NCI-H524 treated with DMSO at 0.1 percent for 48 hours (cell line): ENCODE measurements at places on chromosomes 5 and 9.

DNA sequence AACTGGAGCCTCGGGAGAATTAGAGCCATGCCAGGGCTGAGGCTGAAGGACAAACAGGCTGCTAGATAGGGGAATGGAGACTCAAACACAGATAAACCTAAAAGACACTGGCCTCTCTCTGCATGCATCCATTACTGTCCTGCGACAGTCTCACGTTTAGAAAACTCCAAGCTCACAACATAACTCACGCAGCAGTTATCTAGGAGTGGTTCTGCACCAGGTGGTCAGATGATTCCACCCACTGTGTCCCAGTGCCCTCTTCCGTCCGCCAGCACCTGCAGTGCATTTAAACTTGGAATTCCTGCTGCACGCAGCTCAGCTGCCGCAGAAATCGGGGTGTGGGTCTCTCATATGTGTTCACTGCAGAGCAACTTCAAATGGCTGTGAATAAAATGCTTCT is 272.6 kb upstream of the IRX2 start:
- DNase-seq, result no peak

DNA sequence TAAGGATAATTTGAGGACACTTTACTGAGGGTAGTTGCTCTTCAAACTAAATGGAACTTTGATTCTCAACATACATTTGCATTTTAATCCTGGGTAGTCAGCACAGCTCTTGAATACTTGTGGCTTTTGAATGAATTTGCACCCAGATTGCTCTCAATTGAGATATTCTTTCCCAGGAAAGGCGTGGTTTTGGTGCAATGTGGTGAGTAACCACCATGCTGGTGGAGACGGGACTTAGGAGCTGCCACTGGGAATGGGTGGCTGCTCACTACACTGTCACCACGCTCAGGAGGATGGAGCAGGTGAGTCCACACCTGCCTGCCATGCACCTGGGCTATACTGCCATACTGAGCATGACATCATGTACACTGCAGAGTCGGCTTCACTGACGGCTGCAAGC is 99.2 kb downstream of the IRX1 start:
- no peak for DNase-seq

GRCh38 chr9:2616692-2617377 is 4.8 kb upstream of the VLDLR start:
- no peak for DNase-seq

DNA sequence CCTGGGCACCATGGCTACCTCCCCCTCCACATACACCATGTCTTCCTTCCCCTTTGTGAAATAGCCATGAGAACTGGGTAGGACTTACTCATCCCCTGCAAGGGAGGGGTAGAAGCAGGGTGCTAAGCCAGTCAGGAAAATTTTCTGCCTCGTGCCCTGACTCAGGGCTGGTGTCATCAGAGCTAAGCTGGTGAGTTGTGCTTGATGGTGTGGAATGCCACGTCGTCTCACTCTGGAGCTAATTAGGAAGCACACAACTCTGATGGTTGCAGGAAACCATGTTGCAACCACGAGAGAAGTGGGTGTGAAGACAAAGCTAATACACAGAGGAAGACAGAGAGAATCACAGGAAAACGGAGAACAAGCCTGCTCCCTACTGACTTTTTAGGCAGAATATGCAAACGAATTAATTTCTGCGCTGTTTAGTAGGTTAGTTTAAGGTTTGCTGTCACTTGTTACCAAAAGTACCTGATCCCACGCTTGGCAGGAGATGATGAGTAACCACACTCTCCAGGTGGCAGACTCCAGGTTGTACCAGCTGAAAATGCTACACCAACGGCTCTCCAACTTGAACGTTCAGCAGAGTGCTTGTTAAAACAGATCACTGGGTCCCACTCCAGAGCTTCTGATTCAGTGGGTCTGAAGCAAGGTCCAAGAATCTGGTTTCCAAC is 54.5 kb downstream of the STK10 start:
- no peak for DNase-seq

- DNase-seq, result peak; percentile 50
Measured at GRCh38 chr5:45410304-45410995, 285.7 kb downstream of the HCN1 start.

DNA sequence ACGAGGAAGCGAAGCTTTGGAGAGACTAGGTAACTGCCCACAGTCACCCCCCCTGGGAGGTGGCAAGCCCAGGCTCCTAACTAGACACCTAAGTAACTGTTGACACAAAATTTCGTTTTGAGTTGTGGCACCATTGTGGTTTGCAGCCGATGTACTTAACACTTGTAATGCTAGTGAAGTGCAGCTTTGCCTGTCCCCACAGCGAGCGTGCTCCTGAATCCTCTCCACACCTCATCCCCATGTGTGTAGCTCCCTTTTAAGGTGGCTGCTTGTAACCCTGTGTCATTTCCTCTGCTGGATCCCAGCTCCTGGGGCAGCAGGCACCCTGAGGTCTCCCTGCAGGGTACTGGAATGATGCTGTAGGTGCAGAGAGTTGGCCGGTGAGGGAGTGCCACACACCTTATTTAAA is 114.9 kb downstream of the TRIO start:
- no peak for DNase-seq

DNA sequence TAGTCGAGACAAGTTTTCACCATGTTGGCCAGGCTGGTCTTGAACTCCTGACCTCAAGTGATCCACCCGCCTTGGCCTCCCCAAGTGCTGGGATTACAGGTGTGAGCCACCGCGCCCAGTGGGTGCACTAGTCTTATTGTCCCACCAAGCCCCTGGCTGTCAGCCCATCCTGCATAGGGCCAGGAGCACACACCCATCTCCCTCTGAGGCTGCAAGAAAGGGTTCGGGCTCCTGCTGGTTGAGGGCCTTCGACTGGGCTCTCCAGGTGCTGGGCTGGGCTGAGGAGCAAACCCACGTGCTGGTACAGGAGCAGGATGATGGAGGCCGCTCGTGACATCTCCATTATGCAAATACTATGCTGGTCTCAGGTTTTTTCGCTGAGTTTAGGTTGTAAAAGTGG is 25.1 kb upstream of the RNF130 start:
- DNase-seq, result no peak
